ENCODE measurements at places on chromosomes 6 and 20.

- DNase-seq, result peak; percentile 0
Measured at GRCh38 chr6:121008553-121008952, 325.7 kb downstream of the TBC1D32 start.

GRCh38 chr20:63183422-63184146 lies 32.3 kb downstream of the YTHDF1 start:
- peak; percentile 13 for DNase-seq

DNA sequence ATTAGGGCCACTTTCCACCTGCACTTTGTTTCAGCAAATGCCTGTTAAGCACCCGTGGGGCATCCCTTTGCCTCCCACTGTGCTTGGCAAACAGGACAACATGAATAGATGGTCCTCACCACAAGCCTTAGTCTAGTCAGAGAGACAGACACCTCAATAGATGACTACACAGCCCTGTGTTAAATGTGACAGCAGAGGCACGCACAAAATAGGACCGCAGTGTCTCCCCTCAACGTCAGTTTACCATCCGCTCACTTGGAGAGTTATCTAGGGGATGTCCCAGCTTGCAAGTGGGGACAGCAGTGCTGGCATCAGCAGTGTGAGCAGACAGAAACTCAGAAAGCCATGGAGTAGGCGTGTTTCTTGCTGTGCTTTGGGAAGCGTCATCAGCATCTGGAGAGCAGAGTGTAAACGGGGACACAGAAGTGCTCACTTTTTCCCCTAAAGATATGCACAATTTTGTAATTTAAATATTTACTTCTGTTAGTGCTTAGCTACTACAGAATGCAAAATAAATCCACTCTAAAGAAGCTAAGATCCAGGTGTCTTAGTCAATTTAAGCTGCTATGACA lies 66.0 kb upstream of the TXNDC5 start:
- no peak for DNase-seq

GRCh38 chr6:22001396-22002027 lies 295.3 kb downstream of the PRL start:
- no peak for DNase-seq

DNA sequence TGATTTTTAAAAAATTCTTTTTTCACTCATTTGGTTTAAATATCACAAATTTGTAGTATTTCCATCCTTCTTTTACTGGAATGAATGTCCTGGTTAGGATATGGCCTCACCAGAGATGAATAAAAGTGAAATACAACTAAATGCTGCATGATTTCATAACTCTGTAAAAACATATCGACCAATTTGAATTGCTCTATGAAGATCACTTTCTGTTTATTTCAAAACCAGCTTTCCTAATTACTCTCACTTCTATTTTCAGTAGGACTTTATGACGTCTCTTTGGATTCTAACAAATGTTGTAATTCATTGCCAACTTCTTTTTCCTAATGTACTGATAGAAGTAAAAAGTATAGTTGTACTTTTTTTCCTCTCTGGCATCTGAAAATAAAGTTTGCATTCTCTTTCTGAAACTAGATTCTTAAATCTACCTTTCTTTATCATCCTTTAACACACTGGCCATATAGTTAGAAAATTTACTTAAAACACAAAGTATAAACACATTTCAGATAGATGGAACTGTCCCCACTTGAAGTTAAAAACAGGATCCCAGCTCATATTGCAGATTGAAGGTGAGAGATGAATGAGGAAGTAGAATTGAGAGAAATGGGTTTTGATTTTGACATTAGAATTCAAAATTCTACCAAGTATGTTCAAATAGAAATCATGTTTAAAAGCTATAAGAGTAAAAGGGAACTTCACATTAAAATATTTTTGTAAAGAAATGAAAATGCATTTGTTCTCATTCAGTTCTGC lies 40.3 kb upstream of the IL20RA start:
- no peak for DNase-seq
